Upper lobe of right lung (tissue), 1 donor: ENCODE measurements at places on chromosomes 2 and 18. TPM values are rescaled to one million over a fixed set of nuclear protein-coding genes. Genes with fewer than 3 reads are reported as not detected.

CCDC178 gene
- 2.5 TPM for total RNA-seq

GRCh38 chr18:45252474-45252873 is 362.8 kb upstream of the SLC14A2 start:
- H3K27me3 ChIP-seq: no peaks in the 10 kb centered on the region
- H3K36me3 ChIP-seq: no peaks in the 10 kb centered on the region
- peaks cover 31% of the 10 kb centered on the region for H3K4me1 ChIP-seq
- H3K27ac ChIP-seq: no peak overlapping the region
- H3K4me3 ChIP-seq: no peak overlapping the region

- no peaks in the 10 kb centered on the region for H3K4me1 ChIP-seq
- peak within 1 kb of the TSS; percentile 55 for H3K4me3 ChIP-seq
- peak within 1 kb of the TSS; percentile 70 for H3K27ac ChIP-seq
- no peaks in the 10 kb centered on the region for H3K27me3 ChIP-seq
These were observed at the start of gene SLC19A3 for GRCh38 chr2:227717687-227718567. Gene SLC19A3, minus strand, starts transcription at chr2:227718028. Its CDS starts 15,710 bp downstream, at chr2:227702318.

DNA sequence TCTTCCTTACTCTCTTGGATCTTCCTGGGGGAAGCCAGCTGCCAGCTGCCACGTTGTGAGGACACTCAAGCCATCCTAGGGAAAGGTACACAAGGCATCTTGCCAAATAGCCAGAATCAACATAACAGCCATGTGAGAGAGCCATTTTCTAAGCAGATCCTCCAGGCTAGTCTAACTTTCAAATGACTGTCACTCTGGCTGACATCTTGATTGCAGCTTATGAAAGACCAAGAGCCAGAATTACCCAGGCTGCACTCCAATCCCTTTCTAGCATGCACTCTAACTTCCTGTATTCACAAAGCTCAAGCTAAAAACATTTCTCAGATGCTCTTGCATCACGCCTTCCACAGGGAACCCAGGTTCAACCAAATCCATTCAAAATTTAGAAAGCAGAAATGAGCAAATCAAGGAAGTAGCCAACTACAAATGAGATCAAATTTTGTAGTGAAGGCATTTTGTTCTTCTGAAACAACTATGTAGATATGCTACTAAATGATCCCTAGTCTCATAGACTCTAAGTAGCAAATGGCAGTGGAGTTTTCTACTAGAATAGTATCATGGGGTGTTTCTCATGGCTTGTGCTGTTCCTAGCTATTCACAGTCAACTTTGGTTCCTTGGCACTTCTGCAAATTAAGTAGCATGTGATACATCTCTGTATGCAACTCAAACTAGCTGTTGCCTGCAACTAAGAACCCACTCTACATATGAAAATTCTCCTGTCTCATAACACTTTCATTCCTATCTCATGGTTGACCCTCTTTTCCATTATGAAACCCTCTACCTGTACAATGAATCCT is 281.9 kb downstream of the ZEB2 start:
- no peaks in the 10 kb centered on the region for H3K27me3 ChIP-seq
- peaks cover 25% of the 10 kb centered on the region for H3K4me1 ChIP-seq
- peak overlapping the region; percentile 4 for H3K27ac ChIP-seq
- no peak for DNase-seq
- no peak overlapping the region for H3K4me3 ChIP-seq
- no peaks in the 10 kb centered on the region for H3K36me3 ChIP-seq

- no peak overlapping the region for H3K4me3 ChIP-seq
- DNase-seq: no peak
- peaks cover 4% of the 10 kb centered on the region for H3K27me3 ChIP-seq
- no peak overlapping the region for H3K27ac ChIP-seq
These were observed 13.6 kb upstream of the ATP6V1C2 start for GRCh38 chr2:10707831-10708230.

DNA sequence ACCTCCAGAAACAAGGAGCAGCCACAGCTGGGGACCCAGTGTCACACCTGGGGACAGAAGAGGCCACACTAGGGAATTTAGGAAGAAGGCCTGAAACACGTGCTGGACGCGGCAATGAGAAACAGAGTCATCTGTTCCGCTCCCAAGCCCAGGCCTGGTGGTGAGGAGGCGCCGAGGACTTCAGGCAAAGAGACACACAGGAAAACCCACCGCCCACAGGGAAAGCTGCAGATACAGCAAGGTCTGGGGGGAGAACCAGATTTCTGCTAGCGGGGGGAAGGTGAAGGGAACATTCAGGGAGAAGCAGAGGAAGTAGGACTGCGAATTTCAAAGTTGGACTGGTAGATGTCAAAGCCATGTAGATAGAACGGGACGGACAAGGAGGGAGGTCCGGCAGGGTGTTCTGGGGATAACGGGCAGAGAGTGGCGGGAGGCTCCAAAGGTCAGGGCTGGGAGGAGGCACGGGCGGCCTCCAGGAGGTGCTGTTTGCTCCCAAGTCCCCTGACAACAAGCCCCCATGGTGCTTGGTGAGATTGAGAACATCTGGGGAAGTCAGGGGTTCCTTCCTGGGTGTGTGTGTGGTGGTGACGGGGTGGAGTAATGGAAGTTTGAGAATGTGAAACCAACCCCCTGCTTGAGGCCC is 351.7 kb upstream of the MYT1L start:
- H3K36me3 ChIP-seq: no peaks in the 10 kb centered on the region
- DNase-seq: peak; percentile 28
- no peaks in the 10 kb centered on the region for H3K27me3 ChIP-seq
- no peak overlapping the region for H3K27ac ChIP-seq
- no peak overlapping the region for H3K4me3 ChIP-seq
- H3K4me1 ChIP-seq: no peaks in the 10 kb centered on the region
